Putamen (tissue), 1 donor: ENCODE measurements at places on chromosomes 11 and 22.

DNA sequence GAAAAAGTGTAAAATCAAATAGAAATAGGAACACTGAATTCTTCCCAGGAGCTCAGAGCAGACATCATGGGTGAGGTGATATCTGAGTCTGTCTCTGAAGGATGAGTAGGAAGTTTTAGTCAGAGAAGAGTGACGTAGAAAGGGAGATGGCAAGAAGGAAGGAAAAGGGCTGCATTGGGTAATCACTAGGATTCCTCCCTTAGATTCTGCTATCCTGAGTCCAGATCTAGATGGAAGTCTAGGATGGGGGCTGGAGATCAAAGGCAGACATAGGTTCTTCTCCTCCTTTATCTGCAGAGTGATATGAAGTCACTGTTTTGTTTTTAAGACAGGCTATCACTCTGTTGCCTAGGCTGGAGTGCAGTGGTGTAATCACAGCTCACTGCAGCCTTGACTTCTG, 30.4 kb downstream of the POU2F3 start:
- no peak for DNase-seq

- DNase-seq, result no peak
Measured at GRCh38 chr11:95487391-95487790, 256.4 kb upstream of the SESN3 start.

GRCh38 chr11:70687716-70688115, 289.4 kb downstream of the CTTN start:
- DNase-seq, result no peak

- DNase-seq, result no peak
Measured at GRCh38 chr11:95415837-95416304, 184.9 kb upstream of the SESN3 start.

- no peak for DNase-seq
Measured at GRCh38 chr11:111012491-111012890, 233.0 kb upstream of the POU2AF2 start.

GRCh38 chr22:24325105-24325757, 54.6 kb downstream of the SPECC1L start:
- peak; percentile 50 for DNase-seq

GRCh38 chr11:101907815-101908214, 7.0 kb upstream of the CEP126 start:
- DNase-seq, result no peak

DNA sequence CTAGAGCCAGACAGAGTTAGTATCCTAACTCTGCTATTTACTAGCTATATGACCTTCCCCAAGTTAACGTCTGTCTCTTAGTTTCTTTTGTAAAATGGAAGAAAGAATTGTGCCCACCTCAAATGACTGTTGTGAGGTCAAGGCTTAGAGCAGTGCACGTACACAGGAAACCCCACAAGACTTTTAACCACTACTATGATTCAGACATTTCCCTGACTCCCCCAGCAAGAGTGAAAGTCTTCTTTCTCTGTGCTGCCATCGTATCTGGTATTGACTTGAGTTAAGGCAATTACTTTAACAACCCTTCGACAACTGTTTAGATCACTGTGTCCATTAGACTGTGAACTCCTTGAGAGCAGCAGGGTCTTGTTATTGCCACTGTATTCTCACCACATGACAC, 2.6 kb upstream of the OR52W1 start:
- no peak for DNase-seq

GRCh38 chr11:86934926-86935579, 20.1 kb downstream of the FZD4 start:
- DNase-seq, result no peak

- no peak for DNase-seq
Measured at GRCh38 chr11:130787973-130788570, 128.2 kb downstream of the SNX19 start.

DNA sequence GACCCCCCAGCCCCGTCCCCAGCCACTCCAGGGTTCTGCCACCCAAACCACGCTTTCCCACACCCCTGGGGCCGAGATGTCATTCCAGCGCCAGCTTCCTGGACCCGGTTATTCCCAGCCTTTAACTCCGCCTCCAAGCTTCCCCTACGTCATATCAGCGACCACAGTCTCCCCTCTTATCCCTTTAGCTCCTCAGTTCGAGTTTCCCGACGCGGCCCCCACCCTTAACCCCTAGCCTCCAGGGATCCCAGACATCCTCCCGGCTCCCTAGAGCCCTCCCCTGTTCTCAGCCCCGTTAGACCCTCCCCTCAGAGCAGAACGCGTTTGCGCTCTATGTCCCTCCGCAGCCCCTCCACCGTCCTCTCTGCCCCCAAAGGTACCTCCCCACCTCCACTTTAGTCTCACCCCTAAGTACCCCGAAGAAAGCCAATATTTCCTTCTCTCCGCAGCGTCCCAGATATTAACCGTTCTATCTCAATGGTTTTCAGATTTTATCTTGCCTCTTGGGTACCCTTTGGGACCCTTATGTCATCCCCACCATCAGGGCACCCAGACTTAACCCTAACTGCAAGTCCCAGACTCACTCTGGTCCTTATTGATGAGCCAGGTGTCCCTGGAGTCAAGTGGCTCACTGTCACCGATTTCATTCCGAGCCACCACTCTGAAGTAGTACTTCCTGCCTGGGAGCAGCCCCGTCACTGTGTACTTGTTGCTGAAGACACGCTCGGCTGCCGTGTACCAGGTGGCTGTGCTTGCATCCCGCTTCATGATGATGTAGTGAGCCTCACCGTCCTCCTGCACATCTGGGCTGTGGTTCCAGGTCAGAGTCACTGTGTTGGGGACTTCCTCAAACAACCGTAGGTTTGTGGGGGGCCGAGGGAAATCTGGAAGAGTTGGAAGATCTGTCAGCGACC, 8.0 kb downstream of the TMEM86A start:
- DNase-seq, result no peak

DNA sequence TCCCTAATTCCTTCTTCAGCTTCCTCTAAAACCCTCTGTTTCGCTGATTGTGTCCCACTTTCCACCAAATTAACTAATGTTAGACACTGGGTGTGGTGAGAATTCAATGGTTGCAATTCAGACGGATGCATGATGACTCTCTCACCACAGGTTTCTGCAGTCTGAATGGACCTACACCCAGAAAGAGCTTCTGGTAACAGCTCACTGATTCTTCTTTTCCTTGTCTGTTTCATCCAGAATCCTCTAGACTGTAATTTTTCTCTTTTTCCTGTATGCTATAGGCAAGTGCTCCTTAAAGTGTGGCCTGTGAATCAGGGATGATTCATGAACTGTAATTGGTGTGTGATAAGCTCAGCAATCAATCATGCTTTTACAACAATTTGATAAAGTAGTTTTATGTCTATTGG, 18.1 kb downstream of the MMP10 start:
- peak; percentile 8 for DNase-seq

GRCh38 chr11:44949160-44950030, 1.3 kb downstream of the TP53I11 start:
- DNase-seq, result no peak

DNA sequence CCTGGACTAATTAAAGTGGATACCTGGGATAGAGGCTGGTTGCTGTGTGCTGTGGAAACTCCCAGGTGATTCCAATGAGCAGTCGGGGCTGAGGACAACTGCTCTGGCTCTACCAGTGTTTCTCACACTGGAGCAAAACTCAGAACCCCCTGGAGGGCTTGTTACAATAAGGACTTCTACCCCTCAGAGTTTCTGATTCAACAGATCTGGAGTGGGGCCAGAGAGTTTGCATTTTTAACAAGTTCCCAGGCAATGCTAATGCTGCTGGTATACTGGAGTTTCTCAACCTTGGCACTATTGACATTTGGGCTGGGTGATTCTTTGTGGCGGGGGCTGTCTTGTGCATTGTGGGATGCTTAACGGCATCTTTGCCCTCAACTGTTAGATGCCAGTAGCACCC, 353.7 kb downstream of the MIAT start:
- no peak for DNase-seq

DNA sequence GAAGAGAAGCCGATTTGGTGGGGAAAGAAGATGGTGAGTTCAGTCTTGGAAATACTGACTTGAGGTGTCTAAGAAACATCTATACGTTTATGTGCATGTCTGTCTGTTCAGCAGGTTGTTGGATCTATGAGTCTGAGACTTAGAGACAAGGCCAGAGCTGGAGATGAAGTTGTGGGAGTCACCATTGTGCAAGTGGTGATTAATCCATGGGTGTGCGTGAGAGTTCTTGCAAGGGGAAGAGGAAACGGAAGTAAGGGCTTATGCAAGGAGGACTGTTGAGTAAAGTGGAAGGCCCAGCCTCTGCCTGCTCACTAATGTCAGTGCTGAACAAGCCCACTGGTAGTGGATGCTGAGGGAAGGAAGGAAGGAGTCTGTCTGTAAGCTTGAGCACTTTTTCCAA, 9.7 kb downstream of the TMEM45B start:
- no peak for DNase-seq

DNA sequence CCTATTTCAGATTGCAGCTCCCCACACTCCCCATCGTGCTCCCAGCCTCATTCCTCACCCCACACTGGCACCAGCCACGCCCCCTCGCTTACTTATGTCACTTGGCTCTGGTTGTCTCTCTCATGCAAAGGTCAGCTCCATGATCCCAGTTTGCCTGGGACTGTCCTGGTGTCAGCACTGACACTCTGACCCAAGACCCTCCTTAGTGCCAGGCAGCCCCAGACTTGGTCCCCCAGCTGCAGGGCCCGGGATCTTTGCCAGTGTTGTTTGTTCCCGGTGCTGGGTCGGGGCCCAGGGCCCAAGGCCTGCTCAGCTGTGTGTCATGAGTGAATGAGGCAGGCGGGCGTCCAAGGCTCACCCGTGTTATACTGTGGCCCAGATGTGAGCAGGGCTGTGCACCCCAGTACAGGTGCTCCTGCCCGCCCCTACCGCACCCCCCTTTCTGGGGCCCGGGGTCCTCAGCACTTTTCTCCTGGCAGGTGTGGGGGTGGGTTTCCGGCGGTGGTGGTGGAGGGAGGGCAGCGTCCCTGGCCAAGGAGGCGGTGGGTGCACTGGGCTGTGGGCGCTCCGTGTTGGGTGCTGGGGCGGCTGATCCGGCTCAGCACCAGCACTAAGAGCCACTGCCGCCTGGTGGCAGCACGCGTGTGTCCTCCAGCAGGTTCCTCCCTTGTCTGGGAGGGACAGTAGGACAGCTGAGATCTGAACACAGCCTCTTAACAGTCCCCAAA, 19.5 kb downstream of the IL17REL start:
- DNase-seq, result peak; percentile 94

- no peak for DNase-seq
Measured at GRCh38 chr11:71096751-71097388, 155.5 kb downstream of the SHANK2 start.

GRCh38 chr11:121766166-121766565, 313.4 kb upstream of the SORL1-AS1 start:
- DNase-seq, result no peak

GRCh38 chr11:120179057-120179672, 31.7 kb upstream of the OAF start:
- no peak for DNase-seq

DNA sequence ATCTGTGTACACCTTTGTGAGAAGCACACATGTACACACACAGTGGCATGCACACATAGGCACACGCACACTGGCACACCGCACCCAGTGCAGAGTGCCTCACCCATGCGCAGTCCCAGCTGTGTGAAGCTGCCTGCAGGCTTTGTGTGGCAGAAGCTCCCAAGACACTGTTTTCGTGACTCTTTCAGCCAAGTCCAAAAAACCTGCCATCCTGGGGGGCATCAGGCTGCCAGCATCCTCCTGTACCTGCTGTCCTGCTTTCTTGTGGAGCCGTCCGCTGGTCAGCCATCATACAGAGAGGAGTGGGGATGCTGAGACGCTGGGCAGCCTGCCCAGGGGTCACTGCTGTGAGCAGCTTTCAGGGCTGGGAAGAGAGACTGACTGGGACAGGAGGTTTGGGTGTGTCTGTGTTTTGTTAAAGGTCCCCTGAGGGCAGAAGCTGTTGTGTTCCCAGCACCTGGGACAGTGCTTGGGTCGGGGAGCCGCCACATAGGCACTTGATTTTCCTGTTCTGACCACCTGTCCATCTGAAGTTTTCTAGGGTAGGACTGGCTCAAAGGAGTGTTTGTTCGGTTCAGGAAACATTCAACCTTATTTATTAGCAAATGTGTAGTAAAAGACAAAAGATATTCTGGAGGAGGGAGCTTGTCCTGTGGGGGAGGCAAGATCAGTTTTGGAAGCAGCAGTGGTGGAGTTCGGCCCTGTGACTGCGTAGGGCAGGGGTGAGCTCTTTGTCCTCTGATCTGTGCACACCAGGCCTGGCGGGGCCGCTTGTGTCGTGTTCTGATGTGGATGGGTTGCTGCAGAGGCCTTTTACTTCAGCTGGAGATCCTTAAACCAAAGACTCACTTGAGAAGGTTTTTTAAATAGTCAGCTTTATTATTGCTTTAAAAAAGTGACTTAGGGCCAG, 29.7 kb downstream of the AP2A2 start:
- no peak for DNase-seq

GRCh38 chr11:30561691-30562415, 24.3 kb downstream of the MPPED2 start:
- DNase-seq, result no peak

DNA sequence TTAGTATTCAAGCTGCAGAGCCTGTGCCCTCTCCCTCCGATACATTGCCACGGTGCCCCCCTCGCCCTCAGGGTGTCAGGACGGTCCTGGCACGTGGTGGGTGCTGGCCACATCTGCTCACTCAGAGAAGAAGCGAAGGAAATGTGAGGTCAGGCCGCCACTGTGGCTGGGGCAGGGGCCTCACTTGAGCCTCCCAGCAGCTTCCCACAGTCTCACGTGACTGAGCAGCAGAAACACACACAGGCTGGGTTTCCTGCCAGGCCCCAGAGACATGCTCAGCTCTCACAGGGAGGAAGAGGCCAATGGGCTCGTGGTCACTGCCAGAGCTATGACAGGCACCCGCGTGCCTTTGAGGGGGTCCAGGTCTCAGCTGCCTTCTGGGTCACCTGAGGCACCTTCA, 37.9 kb upstream of the PRR5 start:
- peak; percentile 55 for DNase-seq

DNA sequence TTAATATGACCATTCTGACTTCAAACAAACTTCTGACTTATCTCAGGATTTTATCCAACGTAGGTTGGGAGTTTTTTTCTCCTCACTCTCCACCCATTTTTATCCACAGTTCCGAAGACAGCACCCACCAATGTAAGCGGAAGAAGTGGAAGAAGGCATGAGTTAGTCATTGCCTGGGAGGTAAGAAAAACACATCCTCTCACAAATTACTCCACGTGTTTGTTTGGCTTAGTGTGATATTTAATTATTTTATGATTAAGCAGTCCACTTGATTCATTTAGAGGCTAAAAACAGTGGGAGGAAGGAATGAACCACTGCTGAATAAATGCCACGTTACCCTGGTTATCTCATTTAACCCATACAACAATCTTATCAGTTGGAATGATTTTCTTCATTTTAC, 389.6 kb upstream of the ARHGAP42 start:
- DNase-seq, result no peak

GRCh38 chr22:27718186-27719035, 83.1 kb downstream of the MN1 start:
- peak; percentile 75 for DNase-seq

GRCh38 chr22:34841911-34842310, 224.0 kb upstream of the ISX start:
- DNase-seq, result no peak

DNA sequence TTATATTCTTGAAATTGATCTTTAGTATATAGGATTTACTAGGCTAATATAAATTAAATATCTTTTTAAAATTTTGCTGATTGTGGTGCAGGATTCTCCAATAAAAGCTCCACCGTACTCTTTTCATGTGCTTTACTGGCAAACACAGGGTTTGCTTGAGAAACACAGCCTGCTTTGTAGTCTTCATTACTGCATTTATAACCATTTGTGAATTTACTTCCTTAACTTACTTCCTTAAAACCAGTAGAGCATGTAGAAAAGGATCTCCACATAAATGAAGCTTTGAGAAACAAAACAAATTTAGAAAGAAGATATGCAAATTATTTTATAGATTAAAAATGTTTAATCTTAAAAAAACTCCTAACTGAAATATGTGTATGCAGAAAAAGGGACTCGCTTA, 28.8 kb downstream of the SWAP70 start:
- DNase-seq, result no peak
